Hypothalamus (tissue), 51 donors: ENCODE measurements at places on chromosomes 2 and 18.

- DNase-seq = no peak
These were observed 1.3 kb downstream of the TWIST2 start for GRCh38 chr2:238848976-238849853.

DNA sequence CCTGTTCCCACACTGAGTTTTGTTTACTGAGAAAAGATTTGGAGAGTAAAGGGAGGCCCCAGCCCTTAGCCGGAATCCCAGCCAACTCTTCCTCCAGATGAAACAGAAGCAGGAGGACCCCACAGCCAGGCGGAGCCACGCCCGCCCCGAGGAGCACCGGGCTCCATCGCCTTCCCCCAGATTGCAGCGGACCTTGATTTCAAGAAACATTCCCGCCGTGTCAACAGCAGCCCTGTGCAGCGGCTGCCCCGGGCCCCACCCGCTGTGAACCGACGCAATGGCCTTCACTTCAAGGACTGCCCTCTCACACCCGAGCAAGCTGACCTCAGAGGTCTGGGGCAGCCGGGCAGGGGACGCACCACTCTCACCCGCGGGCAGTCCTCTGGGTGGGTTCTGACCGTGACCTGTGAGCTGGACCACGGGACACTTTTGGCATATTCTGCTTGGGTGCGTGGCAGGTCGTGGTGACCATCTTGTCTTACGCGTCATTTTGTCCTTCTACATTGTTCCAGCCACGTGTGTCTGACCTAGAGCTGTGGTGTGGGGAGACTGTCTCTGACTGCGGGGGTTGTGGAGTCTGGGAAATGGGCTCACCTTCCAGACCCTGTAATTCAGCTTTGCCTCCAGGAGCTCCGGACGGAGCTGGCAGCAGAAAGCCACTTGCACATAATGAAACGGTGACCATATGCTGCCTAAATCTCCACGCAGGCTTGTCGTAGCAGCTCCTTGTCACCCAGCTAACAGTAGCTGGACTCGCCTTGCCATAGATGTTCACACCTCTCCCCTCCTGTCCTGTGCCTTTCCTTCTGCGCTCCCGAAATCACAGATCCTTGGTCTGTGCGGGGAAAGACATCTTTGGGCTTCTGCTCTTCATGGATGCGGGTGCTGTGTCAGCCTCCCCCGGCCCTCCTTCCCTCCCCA, 32.0 kb upstream of the INHBB start:
- DNase-seq = no peak

DNA sequence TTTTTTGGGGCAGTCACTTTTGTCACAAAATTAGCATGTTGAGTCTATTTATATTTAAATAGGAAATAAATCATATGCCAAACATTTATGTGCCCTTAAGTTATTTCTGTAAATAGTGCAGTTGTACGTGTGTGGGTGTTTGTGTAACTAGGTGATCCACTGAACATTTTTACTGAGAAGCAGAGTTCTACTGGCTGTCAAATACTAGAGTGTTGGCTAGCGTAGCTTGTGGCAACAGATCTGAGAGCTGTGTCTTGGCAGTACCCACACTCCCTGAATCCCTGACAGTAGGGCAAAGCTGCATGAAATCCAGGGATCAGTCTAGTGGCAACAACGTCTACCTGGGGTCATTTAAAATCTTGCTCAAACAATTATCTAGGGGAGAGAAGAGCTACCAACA, 273.1 kb upstream of the SLC8A1 start:
- no peak for DNase-seq

- DNase-seq = no peak
These were observed 32.8 kb downstream of the PKP4 start for GRCh38 chr2:158489366-158490112.

GRCh38 chr2:187213798-187214197, 234.3 kb downstream of the CALCRL start:
- no peak for DNase-seq

DNA sequence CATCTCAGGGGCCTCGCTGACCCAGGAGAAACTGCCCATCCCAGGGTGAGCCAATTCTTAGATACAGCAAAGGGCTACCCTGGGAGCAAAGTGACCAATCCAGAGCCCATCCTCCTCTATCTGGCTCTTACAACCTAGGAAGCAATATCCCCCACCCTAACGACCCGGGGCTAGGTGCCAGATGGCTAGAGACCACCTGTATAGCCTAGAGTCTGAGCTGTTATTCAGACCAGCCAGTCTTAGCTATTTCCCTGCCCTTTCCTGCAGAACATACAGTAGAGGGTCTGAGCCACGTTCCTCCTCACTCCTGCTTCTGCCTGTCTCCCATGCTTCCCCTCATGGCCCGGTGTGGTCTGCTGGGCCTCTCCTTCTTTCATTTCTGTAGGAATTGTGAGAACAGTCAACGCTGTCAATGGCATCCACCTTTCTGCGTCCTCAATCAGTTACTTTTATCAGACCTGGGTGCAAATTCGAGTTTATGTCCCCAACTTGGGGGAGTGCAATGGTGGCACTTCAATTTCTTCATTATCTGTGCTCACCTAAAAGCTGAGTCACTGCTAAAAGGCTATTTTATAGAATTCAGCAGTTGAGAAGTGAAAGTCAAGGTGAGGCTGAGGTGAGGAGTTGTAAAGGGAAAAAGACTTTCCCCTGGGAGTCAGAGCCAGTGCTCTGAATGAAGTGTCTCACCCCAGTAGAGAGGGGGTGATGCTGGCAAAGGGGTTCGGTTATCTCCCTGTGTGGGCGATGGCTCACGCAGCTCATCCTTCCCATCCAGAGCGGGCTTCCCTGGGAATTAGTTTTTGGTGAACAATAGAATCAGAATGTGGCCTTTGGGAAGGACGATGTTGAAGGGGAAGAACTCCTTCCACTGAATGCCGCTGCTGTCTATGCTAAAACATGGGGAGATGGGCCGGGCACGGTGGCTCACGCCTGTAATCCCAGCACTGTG, 42.4 kb downstream of the LONRF2 start:
- DNase-seq = no peak

DNA sequence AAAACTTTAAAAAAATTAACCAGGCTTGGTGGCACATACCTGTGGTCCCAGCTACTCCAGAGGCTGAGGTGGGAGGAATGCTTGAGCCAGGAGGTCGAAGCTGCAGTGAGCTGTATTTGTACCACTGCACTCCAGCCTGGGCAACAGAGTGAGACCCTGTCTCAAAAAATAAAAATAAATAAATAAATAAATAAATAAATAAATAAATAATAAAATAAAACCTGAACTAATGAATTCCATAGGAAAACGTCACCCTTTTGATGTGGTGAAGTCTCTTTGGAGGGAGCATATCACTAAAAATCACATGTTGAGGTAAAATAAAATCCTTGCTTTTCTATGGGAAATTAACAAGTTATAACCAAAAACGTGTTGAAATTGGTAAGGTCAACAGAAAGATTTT, 29.6 kb upstream of the ITGAV start:
- DNase-seq = no peak

- no peak for DNase-seq
These were observed 154.2 kb downstream of the LTBP1 start for GRCh38 chr2:33100921-33101320.
